ENCODE measurements at places on chromosomes 13 and 19.
A peak's percentile ranks its signal among the peaks of the same experiment; 100 is the strongest.

GRCh38 chr13:64684685-64685431, 2545.3 kb downstream of the PCDH9 start:
- no peak for DNase-seq

DNA sequence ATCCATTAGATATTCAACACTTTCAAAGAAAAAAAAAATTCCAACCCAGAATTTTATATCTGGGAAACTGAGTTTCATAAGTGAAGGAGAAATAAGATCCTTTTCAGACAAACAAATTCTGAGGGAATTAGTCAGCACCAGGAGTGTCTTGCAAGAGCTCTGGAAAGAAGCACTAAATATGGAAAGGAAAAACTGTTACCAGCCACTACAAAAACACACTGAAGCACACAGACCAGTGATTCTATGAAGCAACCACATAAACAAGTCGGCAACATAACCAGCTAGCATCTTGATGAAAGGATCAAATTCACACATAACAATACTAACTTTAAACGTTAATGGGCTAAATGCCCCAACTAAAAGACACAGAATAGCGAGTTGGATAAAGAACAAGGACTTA, 368.4 kb upstream of the MIR17HG start:
- DNase-seq, result no peak

DNA sequence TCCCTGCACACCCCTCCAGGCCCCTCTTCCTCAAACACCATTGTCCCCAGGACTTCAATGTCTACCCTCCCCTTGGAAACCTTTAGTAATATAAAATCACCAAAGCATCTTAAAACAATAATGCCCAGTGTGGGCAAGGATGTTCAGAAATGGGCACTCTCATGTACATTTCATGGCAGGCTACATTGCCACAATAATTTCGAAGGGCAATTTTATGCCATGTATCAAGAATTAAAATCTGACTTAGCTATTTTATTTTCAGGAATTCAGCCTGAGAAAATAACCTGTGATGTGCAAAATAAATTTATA, 35.8 kb upstream of the IGSF23 start:
- no peak for DNase-seq

GRCh38 chr13:30618930-30619279, 1.2 kb downstream of the USPL1 start:
- no peak for DNase-seq

DNA sequence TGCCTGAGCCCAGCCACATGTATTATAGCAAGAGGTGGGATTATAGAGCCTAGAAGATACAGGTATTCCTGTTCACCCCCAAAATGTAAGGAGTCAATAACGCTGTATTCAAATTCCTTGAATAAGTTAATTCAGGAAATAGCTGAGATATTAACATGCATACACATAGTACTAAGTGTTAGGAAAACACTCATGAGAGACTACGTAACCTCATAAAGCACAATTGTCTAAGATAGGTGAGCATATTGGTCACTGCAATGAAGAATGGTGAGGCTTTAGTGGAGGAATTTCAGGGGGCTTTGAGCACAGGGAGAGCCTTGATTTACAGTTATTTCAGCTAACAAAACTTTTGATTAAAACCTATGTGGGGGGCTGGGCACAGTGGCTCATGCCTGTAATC, 161.6 kb downstream of the LMO7 start:
- no peak for DNase-seq

DNA sequence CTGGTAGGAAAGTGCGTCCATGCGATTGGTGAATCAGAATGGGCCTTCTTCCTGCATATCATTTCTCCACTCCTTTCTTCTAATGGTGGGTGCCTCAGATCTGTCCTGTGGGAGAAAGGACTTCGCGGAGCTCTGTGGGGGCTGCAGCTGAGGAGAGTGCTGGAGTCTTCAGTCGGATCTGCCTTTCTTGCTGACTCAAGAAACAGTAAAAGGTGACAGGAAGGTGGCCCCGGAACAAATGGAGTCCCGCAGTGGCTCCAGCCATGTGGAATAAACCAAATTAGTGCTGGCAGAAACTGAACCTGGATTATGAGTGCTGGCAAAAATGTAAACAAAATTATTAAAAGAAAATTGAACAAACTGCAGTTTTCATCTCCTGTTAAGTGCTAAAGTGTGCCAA, 15.1 kb upstream of the GAS6 start:
- DNase-seq, result no peak

GRCh38 chr13:66567899-66568612, 662.1 kb downstream of the PCDH9 start:
- no peak for DNase-seq

DNA sequence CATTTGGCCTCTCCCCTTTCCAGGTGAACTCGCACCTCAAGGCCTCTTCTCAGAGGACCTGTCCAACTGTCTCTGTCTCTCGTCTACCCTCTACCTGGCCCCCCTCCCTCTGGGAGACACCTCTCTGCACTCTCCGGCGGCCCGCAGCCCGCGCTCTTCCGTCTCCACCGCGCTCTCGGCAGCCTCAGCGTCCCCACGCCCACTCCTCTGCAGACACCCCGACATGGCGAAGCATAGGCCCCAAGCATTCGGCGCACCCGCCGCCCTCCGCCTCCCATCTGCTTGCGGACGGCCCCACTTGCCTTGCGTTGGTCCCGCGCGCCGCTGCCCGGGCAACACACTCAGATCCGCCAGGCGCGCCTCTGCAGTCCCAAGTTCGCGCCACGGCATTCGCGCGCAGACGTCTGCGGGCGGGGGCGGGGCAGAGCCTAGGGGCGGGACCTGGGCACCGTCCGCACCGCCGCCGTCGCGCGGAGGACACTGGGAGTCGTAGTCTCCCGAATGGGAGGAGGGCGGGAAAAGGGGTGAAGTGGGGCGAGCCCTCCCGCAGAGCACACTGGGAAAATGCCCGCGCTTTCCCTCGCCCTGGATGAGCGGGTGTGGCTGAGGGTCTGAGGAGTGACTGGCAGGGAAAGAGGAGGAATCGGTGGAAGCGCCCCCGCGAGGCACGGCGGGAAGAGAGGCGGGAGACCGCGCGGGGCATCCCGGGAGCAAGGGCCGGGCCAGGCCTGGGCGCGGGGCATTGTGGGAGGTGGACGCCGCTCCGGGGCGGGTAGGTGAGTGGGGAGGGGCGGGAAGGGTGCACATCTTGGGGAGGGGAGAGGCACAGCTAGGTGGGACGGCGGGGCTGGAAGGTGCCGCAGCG, at the start of the genes LIG1 and ZSWIM9:
Gene LIG1 (minus strand): TSS at position 406 of the 865 bp plus-strand sequence. CDS start 4,778 bp downstream, outside the sequence.
Gene ZSWIM9 (plus strand): TSS at position 742 of the 865 bp plus-strand sequence. CDS start 1,123 bp downstream, outside the sequence.
- DNase-seq, result peak; percentile 93

GRCh38 chr13:75875450-75875849, 239.3 kb downstream of the LMO7 start:
- no peak for DNase-seq

- DNase-seq, result no peak
These were observed 2.0 kb upstream of the SPACA6 start for GRCh38 chr19:51691074-51691583.

DNA sequence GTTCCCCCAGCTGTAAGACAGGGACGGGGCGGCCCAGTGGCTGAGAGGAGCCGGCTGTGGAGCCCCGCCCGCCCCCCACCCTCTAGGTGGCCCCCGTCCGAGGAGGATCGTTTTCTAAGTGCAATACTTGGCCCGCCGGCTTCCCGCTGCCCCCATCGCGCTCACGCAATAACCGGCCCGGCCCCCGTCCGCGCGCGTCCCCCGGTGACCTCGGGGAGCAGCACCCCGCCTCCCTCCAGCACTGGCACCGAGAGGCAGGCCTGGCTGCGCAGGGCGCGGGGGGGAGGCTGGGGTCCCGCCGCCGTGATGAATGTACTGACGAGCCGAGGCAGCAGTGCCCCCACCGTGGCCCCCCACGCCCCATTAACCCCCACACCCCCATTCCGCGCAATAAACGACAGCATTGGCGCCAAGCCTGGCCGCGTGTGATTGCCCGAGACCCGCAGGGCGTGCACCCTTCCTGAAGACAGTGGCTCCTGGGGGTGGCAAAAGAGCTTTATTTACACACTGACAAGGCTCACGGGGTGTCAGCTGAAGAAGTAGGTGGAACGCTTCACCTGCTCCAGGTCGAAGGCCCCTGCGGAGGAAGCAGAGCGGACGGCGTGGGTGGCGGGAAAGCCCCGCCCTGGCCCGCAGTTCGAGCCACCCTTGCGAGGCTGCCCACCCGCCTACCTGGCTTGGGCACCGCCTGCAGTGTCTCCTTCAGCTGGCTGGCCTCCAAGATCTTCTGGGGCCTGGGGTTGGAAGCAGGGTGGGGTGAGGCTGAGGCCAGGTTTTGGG, 16.4 kb downstream of the POLRMT start:
- DNase-seq, result no peak

- no peak for DNase-seq
These were observed 82.1 kb downstream of the STK24 start for GRCh38 chr13:98494769-98495168.

DNA sequence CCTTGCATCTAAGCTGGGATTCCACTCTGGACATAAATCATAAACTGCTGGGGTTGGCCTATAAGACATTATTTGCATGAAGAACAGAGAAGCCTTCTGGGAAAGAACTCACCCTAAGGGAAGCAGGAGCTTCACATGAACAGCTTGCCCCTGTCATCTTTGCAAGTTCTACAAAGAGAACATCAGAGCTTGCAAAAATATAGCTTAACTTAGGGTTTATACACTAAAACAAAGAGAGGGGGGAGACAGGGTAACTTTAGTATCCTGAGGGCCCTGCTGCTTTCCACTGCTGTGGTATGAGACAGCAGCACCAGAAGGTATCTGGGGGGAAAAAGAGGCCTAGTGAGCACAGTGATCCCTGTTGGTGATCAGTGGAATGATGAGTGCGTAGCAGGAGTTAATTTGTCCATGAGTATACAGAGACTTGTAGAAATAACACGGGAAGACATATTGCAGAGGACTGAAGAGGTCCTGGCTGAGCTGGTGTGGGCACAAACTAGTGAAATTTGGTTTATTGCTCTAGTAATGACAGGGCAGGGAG, 116.1 kb upstream of the TSC22D1 start:
- DNase-seq, result no peak

- no peak for DNase-seq
These were observed 53.0 kb downstream of the SACS start for GRCh38 chr13:23380534-23380933.

DNA sequence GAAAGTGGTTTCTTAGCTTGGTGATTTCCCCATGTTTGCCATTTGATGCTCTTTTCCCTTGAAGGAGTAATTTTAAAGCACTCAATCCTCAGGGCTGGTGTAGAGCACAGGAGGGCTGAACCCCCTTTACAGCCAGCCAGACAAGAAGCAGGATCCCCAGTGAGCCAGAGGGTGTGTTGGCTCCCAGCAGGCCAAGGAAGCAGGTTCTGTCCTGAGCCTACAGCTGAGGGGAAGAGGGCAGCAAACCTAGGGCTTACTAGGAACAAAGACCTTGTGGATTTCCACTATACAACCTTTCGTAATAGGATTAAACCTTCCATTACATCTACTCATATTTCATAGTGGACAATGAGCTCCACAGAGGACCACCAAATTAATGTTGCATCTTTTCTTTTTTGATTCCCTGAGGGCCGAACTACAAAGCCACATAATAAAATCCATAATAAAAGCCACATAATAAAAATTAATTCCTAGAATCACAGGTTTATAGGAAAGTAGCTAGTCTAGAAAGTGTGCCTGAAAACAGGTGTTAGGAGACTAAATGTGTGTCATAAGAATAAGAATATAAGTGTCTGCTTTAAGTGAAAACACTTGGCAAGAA, 300.2 kb downstream of the DCLK1 start:
- no peak for DNase-seq

GRCh38 chr19:7516333-7516732, 430 bp downstream of the ZNF358 start:
- DNase-seq, result no peak

DNA sequence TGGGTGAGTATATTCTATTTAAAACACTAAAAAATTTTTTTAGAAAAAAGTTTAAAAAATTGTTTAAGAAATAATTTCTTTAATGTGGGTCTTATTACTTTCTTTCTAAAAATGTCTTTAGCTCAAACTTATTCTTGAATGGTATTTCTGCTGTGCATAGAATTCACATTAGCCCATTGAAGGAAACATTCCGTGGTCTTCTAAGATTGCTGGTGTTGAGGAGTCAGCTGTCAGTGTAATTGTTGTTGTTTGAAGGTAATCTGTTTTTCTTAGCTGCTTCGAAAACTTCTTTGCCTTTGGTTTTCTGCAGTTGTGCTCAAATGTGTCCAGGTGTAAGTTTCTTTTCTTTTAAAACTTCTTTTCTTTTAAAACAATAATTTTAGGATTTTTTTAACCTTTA, 85.4 kb upstream of the KLF12 start:
- DNase-seq, result no peak

DNA sequence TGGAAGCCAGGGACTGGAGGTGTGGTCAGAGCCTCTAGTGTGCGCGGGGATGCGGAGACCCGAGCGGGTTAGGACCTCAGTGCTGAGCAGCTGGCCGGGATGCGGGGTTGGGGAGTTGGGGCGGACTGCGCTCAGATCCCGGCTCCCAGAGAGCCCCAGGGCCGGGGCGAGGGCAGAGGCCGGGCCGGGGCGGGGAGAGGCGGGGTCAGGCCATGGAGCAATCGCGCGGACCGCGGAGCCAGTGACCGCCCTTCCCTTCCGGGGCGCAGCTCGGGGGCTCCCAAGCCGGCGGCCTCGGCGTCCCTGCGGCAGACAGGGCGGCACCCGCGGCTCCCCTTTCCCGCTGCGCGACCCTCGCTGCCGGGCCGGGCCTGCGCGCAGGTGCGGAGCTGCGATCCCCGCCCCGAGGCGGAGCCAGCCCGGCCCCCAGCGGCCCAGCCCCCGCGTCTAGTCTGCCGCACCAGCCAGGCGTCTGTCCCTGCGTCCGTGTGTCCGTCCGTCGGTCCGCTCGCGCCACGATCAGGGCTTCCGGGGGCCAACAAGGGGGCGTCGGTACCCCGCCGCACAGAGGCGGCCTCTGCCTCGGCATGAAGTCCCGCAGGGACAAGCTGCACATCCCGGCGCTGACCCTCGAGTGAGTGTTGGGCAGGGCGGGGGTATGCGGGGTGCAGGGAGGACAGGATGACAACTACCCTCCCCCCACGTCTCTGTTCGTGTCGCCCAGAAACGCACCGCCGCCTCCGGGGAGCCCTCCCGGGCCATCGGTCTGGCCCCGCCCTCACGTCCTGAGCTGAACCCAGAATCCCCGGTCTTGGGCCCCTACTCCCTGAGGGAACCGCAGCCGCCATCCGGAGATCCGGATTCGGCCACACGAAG, 12.4 kb downstream of the MAST3 start:
- no peak for DNase-seq

DNA sequence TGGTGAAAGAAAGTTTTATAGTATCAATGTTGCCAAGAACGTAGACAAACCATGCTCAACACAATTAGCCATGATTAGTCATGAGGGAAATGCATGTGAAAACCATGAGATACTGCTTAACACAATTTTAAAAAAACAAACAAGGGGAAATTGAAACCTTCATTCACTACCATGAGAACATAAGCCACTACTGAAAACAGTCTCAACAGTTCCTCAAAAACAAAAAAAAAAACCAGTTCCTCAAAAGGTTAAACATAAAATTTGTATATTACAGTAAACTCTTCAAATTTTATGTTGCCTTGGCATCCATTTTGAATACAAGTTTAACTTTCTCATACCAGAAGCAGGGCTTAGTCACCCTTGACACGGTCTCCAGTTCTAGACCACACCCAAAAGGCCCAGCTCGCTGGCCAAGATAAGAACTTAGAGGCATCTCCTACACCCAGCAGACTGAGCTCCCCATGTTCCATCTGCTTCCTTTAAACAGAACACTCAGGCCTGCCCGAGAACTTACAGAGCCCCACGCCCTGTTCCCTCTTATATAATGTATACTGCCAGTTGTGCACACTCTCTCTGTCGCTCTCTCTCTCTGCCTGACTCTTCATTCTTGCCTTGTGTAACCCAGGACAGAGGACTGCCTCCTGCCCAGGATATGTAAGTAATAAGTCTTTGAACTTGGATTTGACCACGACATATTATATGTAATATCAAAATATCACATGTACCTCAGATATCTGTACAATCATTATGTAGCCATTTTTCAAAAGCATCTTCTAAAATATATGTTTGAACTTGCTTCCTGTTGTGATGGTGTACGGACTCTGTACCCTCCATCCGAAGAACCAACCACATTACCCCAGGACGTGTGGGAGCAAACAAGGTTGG, 67.4 kb downstream of the STK24 start:
- DNase-seq, result no peak
